ENCODE measurements at places on chromosomes 12 and 14. TPM values are rescaled to one million over a fixed set of nuclear protein-coding genes. Genes with fewer than 3 reads are reported as not detected.

KRT77 gene
- total RNA-seq, result under 0.01 TPM

ESPL1 gene
- total RNA-seq, result 6.8 TPM

PTGR2 gene
- total RNA-seq, result 9.5 TPM

SLC39A5 gene
- not detected for total RNA-seq

ANKS1B gene
- total RNA-seq, result 1.3 TPM

CSRP2 gene
- total RNA-seq, result 21.0 TPM

SYCP3 gene
- total RNA-seq, result 0.50 TPM

Data from mammary epithelial cell (primary cell).